Anterior cingulate cortex (tissue), 58 donors: ENCODE measurements at places on chromosomes 5 and 9.

DNA sequence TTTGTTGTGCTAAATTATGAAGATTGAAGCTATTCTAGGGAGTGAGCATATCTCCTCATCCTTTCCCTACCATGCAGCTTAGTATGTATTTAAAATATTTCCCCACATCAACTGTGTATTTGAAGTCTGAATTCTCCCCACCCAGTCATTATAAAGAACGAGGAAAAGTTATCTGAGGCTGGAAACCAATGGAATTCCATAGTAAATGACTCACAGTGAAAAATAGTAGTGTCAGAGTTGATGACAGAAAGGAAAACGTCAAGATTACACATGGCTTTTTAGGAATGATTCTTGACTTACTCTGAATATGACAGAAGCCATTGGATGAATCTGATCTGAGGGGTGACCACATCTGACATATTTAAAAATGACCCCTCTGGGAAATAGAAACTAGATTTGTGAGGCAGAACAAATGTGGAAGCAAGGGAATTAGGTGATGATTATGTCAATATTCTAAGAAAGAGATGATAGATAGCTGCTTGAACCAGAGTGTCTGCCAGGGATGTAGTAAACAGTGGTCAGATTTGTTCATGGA is 1768.9 kb upstream of the CDH9 start:
- DNase-seq: no peak

- no peak for DNase-seq
Measured at GRCh38 chr9:114400219-114400618, 12.4 kb upstream of the AKNA start.

DNA sequence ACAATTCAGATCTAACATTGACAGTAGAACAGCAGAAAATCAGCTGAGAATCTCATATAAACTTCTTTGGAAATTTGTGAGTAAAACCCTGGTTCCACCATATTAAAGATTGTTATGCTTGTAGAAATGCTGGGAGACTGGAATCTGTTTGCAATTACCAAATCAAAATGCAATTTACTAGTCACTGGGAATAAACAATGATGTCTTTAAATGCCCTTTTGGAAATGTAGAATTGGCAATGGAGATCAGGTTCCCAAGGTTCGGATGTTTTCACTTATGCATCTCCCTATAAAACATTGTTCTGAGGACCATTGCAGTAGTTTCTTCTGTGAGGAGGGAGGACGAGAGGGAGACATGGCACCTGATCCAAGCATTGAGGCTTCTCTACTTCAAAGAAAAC is 384.4 kb downstream of the TMEM167A start:
- no peak for DNase-seq

DNA sequence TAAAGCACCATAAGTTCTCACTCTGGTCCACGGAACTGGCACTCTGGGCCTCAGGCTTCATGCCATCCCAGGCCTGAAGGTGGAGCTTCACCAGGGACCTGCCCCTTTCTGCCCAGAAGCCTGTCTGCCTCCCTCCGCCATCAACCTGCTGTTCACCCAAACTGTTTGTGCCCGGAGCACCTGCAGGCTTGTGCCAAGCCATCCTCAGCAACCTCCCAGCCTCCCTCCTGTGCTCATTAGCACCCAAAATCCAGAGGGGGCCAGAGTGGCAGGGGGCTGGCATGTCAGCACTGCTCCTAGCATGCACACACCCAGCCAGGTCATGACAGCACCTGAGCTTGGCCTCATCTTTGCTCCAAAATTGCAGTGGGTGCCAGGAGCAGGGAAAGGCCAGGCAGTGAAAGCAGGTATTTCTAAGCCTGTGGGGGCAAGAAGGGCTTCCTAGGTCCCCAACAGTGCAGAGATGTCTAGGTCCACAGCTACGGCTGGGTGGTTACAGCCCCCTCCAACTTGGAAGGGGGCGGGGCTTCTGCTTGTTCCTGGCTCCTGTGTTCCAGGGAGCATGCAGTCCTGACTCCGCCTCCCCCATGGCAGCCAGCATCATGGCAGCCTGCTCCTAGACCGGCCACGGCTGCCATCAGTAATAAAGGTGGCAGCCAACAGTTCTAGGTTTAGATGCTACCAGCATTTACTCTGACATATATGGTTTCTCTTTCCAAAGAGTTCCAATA is 85.1 kb downstream of the GIN1 start:
- no peak for DNase-seq

DNA sequence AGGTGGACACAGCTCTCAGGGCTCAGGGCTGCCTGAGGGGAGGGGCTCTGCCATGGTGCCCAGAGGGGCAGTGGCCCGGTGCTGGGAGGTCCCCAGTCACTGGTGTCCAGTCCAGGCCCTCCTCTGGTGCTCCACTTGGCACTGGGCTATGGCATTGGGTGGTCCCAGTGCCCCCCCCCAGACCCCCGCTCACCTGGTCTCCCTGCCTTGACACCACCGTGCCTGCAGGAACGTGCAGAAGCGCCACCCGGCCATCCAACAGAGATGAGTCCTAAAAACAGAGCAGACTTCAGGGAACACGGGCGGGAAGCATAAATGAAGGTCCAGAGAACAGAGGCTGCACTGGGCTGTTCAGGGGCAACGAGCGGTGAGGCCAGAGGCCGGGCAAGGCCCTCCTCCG is 42.3 kb upstream of the NSMF start:
- no peak for DNase-seq

GRCh38 chr9:121887553-121888437 is 205.3 kb downstream of the TTLL11 start:
- no peak for DNase-seq
